ENCODE measurements at places on chromosomes 16 and 17.

DNA sequence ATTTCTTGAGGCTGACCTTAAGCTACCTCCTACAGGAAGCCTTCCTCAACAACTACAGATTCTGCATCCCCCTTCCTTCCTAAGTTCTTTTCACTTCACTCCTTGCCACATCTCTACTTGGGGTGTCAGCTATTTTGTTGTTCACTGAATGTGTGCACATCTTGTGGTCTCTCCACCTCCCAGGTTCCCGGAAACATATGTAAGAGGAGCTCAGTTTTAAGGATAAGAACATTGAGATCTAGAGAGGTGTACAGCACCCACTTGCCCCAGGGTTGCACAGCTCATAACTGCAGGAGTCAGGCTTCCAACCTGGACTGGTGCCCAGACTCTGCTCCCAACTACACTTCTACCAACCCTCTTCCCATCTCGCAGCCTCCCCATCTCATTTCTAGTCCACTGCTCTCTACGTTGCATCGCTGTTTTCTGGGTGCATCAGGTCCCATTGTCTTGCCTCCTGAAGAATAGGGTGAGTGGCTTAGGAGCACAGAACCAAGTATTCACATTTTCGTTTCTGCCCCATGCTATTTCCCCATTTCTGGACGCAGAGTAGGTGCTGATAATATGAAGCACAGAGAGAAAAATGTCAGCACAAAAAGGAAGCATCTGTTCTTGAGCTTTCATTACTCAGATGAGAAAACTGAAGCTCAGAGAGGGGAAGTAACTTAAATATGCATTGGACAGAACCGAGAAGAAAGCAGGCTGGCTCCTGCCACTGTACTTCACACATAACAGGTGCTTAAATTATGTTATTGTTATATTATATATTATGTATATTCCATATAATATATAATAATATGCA lies 292.0 kb upstream of the CCL2 start:
- DNase-seq, result no peak

DNA sequence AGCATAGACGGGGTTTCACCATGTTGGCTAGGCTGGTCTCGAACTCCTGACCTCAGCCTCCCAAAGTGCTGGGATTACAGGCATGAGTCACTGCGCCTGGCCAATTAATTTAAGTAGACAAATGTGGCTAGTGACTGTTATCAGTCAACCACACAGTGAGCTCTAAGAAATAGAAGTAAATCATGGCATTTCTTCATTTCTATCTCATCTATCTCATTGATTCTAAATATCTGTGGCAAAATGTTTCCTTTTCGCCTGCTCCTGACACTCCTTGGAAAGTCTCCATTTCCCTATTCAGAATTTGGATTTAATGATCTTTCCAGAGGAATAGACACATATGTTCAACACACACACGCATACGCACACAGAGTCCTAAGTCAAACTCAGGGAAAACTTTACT lies 81.3 kb downstream of the HIC1 start:
- DNase-seq, result no peak

DNA sequence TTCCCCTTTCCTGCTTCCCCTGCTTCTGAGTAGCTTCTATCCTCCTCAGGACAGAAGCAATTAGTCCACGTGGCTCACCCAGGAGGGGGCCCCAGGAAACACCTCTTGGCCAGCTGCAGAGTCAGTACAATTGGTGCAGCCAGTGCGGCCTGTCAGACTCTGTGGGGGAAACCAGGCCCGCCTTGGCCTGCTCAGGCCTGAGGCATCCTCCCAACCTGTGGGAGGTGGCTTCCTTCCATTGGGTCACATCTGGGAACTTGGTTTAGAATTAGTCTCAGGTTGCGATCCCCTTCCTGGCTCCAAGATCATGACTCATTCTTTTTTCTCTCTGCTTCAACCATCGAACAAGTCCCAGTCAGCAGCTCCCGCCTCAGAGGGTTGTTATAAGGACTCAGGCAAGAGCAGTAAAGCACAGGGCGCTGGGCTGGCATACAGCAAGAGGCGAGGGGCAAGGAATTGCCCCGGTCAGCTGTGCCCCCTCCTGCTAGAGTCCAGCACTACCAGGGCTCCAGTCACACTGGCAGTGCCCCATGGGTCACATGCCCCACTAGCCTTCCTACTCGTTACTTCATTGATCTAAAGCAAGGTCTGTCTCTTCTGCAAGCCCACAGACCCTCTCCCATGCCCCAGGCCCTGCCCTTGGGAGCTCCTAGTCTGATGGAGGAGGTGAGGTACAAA lies 8.1 kb upstream of the EPX start:
- no peak for DNase-seq

- no peak for DNase-seq
These were observed 119.0 kb upstream of the HS3ST2 start for GRCh38 chr16:22694887-22695382.

- no peak for DNase-seq
These were observed 603 bp upstream of the MRTFB start for GRCh38 chr16:14070555-14070876.

- no peak for DNase-seq
These were observed 2.6 kb downstream of the ADCY9 start for GRCh38 chr16:4113358-4114256.

DNA sequence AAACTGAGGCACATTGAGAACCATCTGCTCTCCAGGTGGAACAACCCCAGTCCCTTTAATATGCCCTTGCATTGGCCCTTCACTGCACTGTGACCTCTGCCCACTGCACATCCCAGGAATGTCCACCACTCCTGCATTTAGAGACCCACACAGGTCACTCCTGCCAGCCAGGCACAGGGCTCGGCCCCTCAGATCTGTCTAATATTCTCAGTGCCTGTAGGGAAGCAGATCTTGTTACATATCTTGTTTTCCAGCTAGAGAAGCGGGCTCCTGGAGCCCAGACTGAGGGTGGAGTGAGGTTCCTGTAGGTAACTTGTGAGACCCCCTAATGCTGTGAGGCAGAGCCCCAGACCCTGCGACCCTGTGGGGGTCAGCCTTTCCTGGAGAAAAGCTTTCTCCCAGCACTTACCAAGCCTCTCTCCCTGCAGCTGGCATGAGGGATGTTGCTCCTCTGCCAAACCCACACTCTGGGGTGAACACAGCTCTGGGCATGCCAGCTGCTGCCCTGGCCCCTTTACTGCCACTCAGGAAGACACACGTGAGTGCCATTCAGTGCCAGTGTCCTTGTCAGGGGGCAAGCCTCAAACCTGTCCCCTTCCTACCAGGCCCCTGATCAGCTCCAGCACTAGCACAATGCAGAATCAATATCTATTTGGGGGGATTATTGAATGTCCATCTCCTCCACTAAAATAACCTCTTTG lies 40.3 kb upstream of the CRHR1 start:
- DNase-seq, result no peak

DNA sequence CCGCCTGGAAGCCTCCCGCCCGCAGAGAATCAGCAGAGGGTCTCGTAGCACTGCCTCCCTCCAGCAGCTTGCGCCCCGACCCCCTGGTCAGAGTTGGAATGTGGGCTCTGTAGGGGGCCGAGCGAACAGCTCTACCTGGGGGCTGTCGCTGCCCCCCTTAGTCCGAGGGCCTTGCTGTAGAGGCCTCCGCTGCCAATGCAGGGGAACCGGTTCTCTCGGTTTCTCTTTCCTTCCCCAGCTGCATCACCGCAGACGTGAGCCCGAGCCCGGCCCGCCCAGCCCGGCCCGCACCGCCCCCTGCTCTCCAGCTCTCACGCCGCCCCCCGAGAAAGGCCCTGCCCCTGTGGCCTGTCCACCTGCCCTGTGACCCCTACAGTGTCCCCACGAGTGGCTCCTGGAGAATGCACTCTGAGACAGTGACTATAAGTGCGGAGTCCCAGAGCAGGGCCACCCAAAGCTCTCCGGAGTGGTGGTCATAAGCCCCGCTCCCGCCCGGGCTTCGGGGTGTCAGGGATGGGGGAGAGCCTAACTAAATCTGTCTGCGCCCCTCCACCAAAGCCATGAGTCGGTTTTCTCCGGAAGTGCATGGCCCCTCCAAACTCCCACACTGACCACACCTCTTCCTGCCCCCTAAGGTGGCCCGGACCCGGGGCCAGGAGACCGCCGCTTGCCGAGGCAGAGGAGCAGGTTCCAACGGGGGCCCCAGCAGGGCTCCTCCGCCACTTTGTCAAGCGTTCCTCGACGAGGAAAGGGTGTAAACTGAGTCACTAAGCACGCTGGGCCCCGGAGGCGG lies 1.7 kb downstream of the ARHGAP27 start:
- DNase-seq, result no peak

- no peak for DNase-seq
These were observed 20.8 kb upstream of the PLLP start for GRCh38 chr16:57305159-57305811.

DNA sequence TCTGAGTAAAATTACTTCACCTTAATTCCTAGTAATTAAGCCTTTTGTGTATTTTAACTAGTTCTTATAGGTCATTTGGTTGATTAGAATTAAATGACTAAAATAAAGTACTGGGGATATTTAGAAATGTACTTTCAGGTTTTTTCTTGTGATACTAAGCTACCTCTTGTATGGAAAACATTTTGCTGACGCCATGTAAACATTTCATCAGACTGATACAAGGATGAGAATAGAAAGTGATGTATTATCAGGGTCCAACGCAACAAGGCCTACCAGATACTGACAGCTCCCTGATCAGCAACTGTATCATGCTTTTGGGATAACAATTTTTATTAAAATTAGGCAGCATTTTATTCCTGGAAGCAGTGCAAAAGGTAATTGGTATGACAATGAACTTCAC lies 1.7 kb downstream of the SMARCE1 start:
- no peak for DNase-seq

GRCh38 chr17:17856386-17856785 lies 19.6 kb upstream of the SREBF1 start:
- DNase-seq, result no peak

DNA sequence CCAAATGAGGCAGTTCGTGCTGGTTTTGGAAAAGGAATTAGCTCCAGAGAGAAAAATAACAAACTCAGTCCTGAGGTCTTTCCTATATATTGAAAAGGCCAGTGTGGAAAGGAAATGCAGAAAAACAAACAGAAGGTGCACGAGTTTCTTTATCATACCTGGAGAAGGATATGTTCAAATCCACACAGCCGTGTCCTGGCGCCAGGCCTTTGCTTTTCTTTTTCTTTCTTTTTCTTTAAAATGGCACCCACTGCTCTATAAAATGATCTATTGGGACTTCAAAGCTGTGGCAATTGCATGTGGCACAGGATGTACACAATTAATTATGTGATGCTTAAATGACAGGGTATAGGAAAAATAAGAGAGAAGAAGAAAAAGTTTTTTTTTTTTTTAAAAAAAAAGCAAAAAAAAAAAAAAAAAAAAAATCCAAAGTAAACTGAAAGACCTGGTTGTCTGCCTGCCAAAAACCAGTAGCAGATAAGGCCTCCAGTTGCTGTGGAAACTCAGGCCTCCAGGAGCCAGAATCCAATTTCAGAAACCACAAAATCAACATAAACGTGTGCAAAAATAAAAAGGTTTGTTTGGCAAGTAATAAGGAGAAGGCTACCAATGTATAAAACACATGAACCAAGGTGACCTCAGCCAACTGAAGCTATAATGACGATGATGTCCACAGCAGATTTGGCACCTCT lies 957.6 kb upstream of the SOX9 start:
- no peak for DNase-seq

DNA sequence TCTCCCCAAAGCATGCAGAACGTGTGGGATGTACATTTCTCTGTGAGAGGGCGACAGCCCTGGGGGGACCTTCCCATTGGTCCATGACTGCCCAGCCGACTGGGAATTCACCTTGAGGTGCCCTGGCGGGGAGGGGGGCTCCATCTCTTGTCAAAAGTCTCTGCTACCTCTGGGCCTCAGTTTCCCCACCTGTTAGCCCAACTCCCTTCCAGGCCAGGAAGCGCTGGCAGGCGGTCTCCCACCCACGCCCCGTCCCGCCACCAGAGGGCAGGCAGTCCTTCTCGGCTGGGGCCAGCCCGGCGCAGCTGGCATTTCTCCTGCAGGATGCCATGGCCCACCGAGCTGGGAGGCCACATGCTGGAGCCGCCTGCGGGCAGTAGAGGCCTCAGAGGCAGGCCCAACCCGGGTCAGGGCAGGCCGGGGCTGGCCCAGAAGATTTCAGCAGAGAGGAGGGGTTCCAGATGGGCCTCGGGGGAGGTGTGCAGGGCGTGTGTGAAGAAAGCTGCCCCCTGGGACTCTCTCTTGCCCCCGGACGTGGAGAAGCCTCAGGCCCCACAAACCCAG lies 16.6 kb downstream of the CD7 start:
- peak; percentile 57 for DNase-seq

GRCh38 chr17:79922116-79922601 lies 82.9 kb upstream of the CBX4 start:
- DNase-seq, result no peak

GRCh38 chr16:47528431-47528830 lies 67.3 kb downstream of the PHKB start:
- DNase-seq, result no peak

- no peak for DNase-seq
These were observed 3.8 kb upstream of the TMEM100 start for GRCh38 chr17:55726440-55726839.
